ENCODE measurements at places on chromosomes 3 and 15.

DNA sequence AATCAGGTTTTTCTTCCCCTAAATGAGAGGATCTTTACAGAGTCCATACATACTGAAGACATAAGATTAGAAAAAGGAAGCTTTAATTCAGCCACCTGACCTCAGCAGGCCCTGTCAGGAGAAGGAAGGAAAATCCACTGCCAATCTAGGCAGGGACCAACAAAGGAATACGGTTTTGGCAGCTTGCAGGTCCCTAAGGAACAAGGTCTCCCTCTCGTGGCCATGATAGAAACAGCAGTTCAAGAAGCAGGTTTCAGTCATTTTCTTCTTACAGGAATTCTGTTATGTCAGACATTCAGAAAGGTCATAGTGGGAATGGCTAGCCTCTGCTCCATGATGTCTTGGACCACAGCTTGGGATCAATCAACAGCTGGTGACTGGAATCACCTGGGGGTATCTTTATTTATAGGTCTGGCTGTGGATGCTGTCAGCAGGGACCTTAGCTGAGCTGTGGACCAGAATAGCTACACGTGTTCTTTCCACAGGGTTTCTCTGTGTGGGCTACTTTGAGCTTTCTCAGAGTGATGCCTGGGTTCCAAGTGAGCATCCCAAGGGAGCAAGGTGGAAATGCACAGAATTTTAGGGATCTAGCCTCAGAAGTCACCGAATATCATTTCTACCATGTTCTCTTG, 9.4 kb upstream of the CMSS1 start:
- peak; percentile 46 for DNase-seq

- DNase-seq, result no peak
Observed at GRCh38 chr15:85361323-85361722, 19.1 kb upstream of the AKAP13 start.

DNA sequence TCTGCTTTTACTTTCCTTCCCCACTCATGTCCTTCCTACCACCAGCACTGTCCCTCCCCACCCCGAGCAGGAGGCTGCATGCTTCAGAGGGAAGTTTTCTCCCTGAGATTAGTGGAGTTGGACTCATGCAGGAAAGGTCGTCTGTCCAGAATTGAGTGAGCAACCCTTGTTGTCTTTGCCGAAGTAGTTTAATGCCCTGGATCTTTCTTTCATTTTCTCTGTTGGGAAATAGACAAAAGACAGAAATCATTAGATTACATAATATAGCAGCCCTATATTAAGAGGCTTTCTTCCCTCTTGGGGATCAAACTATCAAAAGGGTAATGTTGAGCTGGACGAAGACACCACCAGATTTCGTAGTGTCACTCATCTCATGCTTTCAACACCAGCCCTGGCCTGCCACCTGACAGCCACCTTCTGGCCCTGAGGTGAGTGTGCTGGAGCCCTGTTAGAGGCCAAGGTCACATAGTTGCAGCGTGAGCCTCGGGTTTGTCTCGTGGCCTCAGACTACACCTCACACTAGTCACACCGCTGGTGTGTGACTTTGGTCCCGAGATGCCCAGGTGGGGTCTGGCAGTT, 231.0 kb downstream of the ITPR1 start:
- DNase-seq, result no peak

GRCh38 chr15:65421360-65422215, 1.2 kb downstream of the IGDCC4 start:
- DNase-seq, result no peak

GRCh38 chr15:87777054-87777561, 479.4 kb downstream of the NTRK3 start:
- DNase-seq, result no peak

- DNase-seq, result no peak
Observed at GRCh38 chr3:10206166-10206511, 41.4 kb downstream of the IRAK2 start.

GRCh38 chr15:89693696-89694095, 3.1 kb downstream of the WDR93 start:
- DNase-seq, result no peak

DNA sequence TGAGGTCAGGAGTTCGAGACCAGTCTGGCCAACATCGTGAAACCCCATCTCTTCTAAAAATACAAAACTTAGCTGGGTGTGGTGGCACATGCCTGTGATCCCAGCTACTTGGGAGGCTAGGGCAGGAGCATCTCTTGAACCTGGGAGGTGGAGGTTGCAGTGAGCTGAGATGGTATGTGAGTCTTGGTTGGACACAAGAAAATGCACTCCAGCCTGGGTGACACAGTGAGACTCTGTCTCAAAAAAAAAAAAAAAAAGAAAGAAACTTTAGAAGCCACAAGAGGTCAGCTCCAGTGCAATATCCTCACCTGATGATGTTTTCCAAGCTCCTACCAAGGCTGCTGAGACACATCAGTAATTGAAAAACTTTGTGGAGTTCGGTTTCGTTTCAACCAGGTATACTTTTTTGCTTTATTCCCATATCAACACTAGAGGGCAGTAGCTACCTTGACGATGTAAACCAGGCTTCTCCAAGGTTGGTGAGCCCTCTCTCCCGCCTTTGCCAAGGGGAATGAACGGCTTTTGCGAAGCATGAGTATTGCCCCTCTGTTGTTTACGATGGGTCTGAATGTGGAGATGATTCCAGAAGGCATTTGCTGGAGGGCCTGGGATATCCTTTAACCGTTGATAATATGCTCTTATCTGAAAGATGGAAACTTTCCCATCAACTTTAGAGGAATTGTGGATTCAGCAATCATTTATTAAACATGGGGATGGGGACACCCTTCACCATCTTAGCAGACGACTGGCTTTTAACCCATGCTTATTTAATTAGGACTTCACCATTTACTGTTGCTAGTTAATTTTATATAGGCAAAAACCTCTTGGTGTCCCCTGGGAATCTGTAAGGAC, 202.8 kb downstream of the SV2B start:
- DNase-seq, result peak; percentile 24

DNA sequence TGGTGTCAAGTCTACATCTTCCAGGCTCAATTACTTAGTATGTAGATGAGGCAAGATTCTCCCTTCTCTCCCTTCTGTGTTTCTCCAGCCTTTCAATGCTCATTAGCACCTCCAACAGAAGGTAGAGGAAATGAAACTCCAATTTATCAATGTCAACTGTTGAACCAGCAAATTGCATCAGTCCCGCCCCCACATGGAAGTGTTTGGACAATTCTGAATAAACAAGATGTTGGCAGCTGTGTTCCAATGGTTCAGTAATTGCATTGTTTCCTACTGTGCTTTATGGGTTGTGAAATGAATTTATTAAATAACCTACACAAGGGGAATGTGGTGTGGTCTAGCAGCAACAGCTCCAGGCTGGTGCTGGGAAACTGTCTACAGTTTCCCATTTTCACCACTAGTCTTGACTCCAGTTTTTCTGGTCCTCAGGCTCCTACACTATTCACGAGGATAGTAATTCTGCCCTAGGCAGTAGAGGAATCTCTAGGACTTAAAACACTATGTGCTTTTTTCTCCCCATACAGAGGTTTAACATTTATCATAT, 91.9 kb downstream of the MB21D2 start:
- DNase-seq, result no peak

GRCh38 chr3:127445581-127446343, 144.8 kb downstream of the TPRA1 start:
- DNase-seq, result no peak

- DNase-seq, result peak; percentile 32
Observed at GRCh38 chr15:31440754-31441311, 114.2 kb downstream of the KLF13 start.

DNA sequence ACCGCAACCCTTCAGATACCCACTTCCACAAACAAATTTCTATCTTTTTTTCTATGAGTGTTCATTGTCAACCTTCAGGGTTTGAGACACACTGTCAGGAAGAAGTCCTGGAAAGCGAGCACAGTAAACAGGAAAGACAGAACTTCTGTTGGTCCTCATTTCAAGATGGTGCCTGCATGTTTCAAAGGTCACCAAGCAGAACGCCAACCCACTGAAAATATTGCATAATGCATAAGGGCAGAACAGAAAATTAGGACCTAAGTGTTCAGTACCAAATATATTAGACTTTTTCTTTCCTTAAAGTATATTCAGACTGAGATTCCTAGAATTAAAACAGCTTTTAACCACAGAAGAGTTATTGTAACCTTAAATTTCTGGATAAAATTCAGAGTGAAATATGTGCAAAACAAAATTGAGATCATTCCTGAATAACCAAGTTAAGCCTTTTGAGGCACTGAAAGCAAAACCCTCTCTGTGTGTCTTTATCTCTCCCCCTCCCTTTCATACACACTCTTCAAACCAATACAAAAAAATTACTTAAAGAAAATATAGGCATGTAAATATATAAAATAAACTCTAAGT, 387.8 kb upstream of the THBS1 start:
- DNase-seq, result no peak

DNA sequence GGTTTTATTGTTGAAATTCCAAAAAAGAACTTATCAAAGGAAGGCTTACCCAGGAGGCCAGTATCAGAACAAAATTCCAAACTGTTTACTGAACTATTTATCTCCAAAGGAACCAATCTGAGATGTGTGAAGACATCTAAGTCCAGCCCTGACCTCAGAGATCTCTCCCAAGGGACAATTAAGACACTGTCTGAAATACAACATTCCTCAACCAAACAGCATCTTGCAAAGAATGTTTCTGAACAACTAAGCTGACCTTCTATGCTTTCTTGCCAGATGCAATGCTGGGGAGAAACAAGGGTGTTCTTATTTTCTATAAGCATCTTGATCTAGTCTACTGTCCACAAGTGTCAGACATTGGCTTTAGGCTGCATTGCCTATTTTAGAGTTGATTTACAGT, 13.6 kb downstream of the PDZRN3 start:
- DNase-seq, result no peak

- DNase-seq, result no peak
Observed at GRCh38 chr3:187406927-187407326, 38.7 kb downstream of the RTP4 start.

GRCh38 chr15:41483115-41483514, 10.6 kb upstream of the ITPKA start:
- peak; percentile 32 for DNase-seq

DNA sequence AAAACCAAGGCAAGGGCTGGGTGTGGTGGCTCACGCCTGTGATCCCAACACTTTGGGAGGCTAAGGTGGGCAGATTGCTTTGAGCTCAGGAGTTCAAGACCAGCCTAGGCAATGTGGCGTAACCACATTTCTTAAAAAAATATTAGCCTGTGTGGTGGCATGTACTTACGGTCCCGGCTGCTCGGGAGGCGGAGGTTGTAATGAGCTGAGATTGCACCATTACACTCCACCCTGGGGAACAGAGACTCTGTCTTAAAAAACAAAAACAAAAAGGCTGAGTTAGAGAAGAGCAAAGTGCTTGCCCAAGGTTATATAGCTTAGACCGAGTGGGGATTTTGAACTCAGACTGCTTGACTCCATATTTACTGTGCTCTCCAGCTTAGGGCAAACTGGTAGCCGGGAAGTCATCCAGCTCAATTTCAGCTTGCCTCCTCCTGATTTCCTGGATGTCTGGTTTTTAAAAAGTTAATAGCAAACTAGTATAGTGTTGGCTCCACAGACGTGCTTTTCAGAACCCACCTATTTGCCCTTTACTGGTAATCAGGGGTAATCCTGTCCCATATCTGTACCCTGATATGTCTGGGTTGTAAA, 138.9 kb downstream of the CACNA1D start:
- DNase-seq, result no peak

- no peak for DNase-seq
Observed at GRCh38 chr15:62976301-62976881, 66.2 kb upstream of the TPM1 start.

- DNase-seq, result no peak
Observed at GRCh38 chr3:8895829-8896228, 67.4 kb downstream of the RAD18 start.

DNA sequence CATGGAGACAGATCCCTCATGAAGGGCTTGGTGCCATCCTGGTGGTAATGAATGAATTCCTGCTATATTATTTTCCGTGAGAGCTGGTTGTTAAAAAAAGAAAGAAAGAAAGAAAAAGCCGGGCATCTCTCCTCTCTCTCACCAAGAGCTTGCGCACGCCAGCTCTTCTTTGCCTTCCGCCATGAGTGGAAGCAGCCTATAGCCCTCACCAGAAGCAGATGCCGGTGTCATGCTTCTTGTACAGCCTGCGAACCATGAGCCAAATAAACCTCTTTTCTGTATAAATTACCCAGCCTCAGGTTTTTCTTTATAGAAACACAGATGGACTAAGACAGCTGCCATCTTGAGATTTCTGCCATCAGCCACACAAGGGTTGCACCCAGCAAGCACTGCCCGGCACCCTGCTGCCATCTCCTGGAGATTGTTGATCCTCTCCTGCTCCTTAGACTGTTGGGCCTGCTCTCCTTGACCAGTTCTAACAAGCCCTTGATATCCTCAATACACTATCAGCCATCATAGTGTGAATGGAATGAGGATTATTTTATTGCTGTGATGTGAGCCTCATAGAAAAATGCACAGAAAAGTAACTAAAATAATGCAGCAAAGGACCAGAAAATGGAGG, 3.5 kb upstream of the AHSG start:
- no peak for DNase-seq

- DNase-seq, result peak; percentile 25
Observed at GRCh38 chr3:186821429-186822387, 15.4 kb upstream of the RFC4 start.

GRCh38 chr3:157543501-157544035, 40.4 kb upstream of the VEPH1 start:
- no peak for DNase-seq

DNA sequence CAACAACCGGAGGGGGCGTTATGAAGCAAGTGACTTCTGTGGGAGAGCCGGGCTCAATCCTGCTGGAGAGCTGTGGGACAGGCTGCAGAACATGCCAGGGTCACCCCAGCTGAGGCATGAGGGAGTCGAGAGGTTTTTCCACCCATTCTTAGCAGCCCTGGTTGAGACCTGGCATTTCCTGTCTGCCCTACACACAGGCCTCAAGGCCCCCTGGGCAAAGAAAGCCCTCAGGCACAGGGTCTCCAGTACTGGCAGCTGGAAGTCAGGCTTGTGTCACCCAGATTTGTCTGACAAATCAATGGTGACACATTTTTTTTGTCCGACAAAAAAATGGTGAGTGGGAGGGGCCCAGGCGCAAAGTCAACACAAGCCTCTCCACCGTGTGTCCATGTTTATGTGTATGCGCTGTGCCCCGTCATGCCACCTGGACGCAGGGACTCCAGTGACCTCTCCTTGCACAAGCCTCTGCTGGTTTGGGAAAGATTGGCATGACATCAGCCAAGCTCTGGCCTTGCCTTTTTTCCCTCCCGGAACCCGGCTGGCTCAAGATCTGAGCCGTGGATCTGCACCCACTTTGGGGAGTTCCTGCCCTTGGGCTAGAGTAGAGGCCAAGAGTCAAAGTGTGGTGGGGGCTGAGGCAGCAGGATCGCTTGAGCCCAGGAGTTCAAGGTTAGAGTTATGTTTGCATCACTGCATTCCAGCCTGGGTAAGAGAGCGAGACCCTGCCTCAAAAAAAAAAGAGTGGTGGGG, 20.8 kb upstream of the ALAS1 start:
- no peak for DNase-seq

DNA sequence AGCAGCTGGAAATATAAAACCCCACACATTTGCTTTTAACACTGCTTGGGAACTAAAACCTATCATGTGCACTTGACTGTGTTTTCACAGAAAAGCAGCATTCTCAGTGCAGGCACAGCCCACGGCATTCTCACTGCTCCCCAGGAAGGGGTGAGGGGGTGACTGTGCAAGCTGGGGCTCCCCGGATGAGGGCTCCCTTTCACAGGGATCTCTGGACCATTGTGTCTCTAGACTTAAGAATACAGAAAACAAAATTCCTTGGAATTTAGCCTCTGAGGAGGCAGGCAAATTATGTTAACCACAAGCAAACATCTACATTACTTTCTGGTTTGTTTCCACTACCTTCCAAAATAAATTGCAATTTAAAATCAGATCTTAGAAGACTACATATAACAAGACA, 100.3 kb downstream of the FSIP1 start:
- no peak for DNase-seq

All from stimulated activated CD4-positive, alpha-beta T cell treated with anti-CD3 and anti-CD28 coated beads, Interleukin-4, amount 100 ng/mL, for 24 hours (primary cell).